ENCODE measurements at places on chromosomes 4 and X.
A peak's percentile ranks its signal among the peaks of the same experiment; 100 is the strongest.

DNA sequence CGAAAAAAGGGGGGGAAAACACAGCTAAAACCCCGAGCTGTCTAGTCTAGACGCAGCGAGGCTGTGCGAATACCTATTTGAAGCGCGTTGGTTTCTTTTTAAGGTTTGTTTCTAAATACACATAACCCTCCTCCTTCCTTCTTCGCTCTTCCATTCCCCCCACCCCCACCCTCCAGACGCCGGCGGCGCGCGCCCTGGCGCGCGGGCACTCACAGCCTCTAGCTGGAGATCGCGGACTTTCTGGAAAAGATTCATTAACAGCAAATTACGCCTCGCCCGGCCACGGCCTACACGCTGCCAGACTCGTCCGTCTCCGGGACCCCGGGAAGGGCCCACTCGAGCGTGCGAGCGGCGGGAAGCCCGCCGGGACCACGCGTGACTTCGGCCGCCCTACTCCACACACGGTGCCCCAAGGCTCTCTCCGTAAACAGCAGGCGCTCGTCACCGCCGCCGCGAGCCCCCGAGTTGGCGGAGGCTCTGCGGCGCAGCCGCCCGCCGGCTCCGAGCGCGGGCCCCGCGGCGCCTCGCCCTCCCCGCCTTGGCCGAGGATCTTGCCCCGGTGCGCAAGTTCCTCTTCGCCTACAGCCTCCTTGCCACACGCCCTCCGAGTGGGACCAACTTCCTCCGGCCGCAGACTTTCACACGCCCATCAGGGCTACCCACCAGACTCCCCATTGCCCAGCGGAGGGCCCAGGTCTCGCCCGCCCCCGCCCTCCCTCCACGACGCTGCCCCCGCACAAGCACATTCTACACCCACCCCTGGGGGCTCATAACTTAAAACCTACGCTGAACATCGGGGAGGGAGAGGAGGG is 2.0 kb downstream of the BCOR start:
- DNase-seq = peak; percentile 19

- DNase-seq = no peak
Measured at GRCh38 chr4:53168228-53168627, 197.6 kb downstream of the SCFD2 start.

DNA sequence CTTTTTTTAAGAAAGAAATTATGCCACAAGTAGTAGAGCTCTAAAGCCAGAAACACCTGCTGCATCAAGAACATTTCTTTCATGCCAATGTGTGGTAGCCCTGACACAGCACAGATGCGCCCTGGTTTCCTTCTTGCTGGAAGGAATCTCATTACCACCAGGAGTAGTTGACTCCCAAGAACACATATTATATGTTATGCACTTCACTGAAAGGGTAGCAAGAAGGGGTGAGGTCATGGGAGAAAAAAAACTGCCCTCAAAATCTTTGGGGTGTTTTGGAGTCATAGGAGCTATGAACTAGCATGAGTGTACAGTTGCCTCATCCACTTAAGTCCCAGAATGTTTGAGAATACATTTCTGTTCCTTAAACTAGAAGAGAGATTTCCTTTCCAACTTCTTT is 185.8 kb upstream of the C1QTNF7 start:
- peak; percentile 15 for DNase-seq

- DNase-seq = no peak
Measured at GRCh38 chrX:96474029-96474740, 210.5 kb upstream of the DIAPH2 start.

- DNase-seq = no peak
Measured at GRCh38 chrX:107850422-107850765, 24.7 kb downstream of the MID2 start.

DNA sequence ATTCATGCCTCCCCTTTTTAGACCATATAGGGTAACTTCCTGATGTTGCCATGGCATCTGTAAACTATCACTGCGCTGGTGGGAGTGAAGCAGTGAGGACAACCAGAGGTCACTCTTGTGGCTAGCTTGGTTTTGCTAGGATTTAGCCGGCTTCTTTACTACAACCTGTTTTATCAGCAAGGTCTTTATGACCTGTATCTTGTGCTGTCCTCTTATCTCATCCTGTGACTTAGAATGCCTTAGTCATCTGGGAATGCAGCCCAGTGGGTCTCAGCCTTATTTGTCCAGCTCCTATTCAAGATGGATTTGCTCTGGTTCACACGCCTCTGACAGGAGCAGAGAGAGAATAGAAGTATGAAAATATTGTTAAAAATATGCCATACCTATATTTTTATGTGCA is 355.7 kb downstream of the ADGRL3 start:
- DNase-seq = no peak

DNA sequence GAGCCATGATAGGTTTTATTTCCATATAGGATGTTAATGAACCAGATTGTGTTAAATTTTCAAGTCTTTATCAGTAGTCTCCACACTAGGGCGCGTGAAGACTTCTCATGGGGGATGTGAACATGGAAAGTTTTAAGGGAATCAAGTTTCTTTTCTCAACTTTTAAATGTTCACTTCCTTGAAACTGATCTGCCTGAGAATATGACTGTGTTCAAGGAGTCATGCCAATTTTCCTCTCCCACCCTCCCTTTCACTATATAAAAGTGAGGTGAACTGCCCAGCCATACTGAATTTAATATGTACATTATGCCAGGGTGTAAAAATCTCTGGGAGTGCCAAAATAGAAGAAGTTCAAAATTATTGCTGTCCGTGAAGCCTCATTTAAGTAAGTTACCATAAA is 30.4 kb upstream of the HPGDS start:
- DNase-seq = no peak

GRCh38 chr4:8236106-8236919 is 33.2 kb upstream of the HTRA3 start:
- DNase-seq = peak; percentile 46

GRCh38 chr4:1368421-1369090 is 21.5 kb downstream of the UVSSA start:
- DNase-seq = no peak

DNA sequence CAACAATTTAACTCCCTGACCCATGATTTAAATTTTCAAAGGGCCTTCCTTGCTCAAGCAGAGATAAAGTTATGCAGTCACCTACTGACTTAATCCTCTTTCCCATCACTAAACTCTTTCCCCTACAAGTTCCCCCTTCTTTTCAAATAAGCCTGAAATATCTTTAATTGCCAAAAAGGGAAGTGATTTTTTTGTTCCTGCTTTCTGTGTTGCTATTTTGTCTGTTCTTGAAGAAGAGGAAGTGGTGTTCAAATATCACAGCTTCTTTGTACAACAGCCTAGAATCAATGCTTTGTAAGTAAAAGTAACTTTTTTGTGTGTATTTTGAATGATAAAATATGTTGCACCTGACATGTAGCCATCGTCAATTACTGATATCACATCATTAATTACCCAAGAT is 595.9 kb downstream of the CENPC start:
- no peak for DNase-seq

DNA sequence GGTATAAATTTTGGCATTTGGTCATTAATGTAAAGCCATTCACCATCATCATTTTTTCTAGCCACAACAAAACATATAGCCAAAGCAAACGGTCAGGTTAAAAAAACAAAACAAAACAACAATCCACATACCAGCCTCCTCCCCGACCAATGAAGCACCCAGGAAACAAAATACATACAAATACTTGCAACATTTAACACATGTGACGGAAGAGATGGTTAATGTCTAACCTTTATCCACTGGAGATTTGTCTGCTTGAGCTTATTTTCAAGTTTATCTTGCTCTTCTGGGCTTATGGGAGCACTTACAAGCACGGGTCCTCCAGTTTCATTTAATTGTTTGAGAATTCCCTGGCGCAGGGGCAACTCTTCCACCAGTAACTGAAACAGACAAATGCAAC is 857.5 kb upstream of the FTHL17 start:
- DNase-seq = no peak

GRCh38 chrX:33989936-33990335 is 142.2 kb downstream of the FAM47A start:
- DNase-seq = no peak
